ENCODE measurements at places on chromosomes 3 and 15.

- no peak for DNase-seq
Observed at GRCh38 chr3:122232485-122232884, 49.0 kb downstream of the CASR start.

DNA sequence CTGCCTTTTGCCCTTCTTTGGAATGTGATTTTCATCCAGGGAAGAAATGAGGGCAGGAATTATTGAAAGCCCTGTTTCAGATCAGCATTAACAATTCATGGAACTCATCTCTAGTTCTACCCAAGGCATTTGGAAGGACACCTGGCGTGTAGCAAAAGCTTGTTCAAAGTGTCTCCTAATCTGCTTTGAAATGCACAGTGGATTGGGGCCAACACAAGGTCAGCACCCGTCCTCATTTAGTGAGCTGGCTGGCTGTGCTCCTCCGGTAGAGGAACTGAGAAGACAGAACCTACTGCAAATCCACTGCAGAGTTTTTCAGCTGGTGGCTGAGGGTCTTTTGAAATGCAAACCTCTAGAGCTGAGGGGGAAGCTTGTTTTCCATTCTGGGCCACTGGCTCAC lies 141.6 kb upstream of the STT3B start:
- no peak for DNase-seq

GRCh38 chr3:188581792-188582191 lies 427.8 kb downstream of the LPP start:
- DNase-seq = no peak

- no peak for DNase-seq
Observed at GRCh38 chr15:37698679-37699078, 235.8 kb upstream of the TMCO5A start.

- no peak for DNase-seq
Observed at GRCh38 chr3:182215881-182216280, 504.2 kb downstream of the SOX2 start.

DNA sequence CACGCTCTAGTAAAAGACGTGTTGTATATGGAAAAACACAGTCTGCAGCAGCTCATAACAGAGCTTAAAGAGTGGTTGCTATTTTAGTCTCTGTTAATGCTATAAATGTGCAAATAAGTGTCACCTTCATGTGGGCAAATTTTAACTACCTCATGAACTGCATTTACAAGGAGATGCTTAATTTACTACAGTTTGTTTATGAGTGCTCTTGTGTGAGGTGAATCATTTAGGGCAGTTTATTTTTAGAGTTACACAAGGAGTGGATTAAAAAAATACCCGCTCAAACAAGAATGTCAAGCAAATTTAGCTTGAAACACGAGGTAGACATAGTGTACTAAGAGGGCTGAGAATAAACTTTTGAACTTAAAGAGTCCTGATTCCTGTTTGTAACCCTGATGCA lies 579.0 kb downstream of the MFSD1 start:
- DNase-seq = no peak

- DNase-seq = no peak
Observed at GRCh38 chr3:152177757-152178156, 91.0 kb upstream of the MBNL1 start.

GRCh38 chr3:127925384-127925783 lies 10.4 kb downstream of the KBTBD12 start:
- DNase-seq = no peak

GRCh38 chr3:111694471-111694870 lies 99.3 kb upstream of the ZBED2 start:
- no peak for DNase-seq

- no peak for DNase-seq
Observed at GRCh38 chr3:72318504-72319193, 529.6 kb downstream of the SHQ1 start.

DNA sequence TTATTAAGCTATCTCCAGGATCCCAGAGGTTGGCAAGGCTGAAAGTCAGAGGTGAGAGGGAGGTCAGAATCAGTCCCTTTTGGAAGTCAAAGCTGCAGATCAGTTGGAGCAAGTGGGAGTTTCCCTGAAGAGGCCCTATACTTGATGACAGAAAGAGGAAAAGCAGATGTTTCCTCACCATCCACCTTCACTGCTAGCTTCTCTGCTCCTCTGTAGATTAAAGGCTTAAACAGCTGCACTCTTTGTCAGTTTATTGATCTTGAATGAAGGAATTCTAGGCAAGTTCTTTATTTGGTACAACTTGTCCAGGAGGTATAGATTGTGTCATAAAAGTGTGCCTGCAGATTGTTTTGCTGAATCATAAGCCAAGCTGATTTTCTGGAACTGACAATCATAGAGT lies 408.2 kb upstream of the TGFBR2 start:
- DNase-seq = no peak

- DNase-seq = no peak
Observed at GRCh38 chr3:143208976-143209714, 89.6 kb downstream of the CHST2 start.

GRCh38 chr3:127164615-127165014 lies 28.3 kb upstream of the PRR23E start:
- DNase-seq = no peak

DNA sequence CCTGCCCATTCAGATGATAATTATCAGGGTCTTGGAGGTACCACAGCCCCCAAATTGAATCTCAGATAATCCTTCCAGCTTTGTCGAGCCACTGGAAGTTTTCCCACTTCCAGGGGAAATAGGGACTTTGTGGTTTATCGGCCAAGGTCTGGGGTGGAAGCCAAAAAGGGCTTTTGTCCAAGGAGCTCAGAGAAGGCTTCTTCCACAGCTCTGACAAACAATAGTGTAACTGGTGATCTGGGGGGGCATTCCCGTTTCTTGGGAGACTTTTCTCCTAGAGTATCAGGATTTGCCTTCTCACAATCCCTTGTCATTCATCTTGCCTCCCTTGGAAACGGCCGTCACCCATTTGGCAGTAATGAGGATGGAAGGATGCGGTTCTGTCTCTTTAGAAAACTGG lies 18.4 kb downstream of the SRGAP3 start:
- DNase-seq = no peak

DNA sequence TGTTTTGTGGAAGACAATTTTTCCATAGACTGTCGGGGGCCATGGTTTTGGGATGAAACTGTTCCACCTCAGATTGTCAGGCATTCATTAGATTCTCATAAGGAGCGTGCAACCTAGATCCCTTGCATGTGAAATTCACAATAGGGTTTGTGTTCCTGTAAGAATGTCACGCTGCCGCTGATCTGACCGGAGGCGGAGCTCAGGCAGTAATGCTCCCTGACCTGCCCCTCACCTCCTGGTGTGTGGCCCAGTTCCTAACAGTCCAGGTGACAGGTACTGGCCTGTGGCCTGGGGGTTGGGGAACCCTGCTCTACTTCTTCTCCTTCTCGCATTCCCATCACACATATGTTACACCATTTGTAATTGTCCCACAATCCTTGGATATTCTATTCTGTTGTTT lies 11.0 kb downstream of the CHRNA7 start:
- no peak for DNase-seq

GRCh38 chr15:35321926-35322325 lies 224.0 kb downstream of the DPH6 start:
- DNase-seq = no peak

GRCh38 chr15:55618387-55618786 lies 30.2 kb upstream of the PYGO1 start:
- DNase-seq = no peak

GRCh38 chr3:114418724-114419543 lies 125.1 kb downstream of the TIGIT start:
- DNase-seq = peak; percentile 37

DNA sequence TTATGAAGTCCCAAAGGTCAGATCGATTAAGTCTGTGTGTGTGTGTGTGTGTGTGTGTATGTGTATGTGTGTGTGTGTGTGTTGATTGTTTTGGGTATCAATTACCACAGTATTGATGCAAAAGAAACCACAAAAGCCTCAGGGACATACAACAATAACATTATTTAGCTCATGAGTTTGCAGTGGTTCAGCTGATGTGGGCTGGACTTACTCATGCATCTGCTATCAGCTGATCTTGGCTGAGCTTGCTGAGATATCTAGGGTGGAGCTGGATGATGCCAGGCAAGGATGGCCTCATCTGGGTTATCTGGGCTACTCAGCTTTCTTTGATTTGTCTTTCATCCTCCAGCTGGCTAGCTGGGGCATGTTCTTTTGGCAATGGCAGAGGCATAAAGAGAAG lies 82.4 kb upstream of the PRR23C start:
- no peak for DNase-seq

- no peak for DNase-seq
Observed at GRCh38 chr3:129587566-129588210, 18.8 kb downstream of the PLXND1 start.

GRCh38 chr15:63978511-63979261 lies 67.6 kb downstream of the DAPK2 start:
- DNase-seq = no peak

DNA sequence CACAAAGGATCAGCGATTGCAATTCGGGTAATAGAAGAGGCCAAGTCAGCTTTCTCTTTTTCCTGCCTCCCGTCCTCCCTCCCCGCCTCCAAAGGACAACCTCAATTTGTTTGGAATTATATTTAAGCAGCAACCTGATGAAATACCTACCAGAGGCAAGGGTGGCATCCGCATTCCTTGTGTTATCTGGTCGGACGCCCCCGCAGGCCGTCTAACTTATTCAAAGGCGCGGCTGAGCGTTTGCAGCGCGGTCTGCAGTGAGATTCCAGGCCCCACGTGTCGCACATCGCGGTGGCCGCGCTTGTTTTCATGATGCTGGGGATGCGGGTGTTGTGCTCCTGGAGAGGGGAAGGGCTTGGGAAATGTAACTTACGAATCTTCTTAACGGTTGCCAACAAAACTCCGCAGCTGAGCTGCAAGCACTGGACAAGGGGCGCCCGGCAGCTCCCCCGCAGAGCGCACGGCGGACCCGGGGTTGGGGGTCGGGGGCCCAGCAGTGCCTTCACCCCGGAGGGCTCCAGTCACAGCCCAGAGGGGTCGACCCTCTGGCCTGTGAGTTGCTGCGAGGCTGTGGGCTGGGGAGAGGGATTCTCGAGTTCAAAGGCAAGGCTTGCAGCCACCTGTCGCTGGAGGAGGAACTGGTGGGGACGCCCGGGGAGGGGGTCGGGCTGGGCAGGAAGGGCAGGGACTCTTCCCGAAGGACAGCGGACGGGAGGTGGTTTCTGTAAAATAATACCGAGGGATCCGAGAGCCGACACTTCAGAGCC lies 20.5 kb upstream of the RGMA start:
- no peak for DNase-seq

GRCh38 chr3:43910750-43911149 lies 220.0 kb downstream of the ABHD5 start:
- DNase-seq = no peak

GRCh38 chr15:60729850-60730458 lies 251.0 kb upstream of the ICE2 start:
- no peak for DNase-seq

DNA sequence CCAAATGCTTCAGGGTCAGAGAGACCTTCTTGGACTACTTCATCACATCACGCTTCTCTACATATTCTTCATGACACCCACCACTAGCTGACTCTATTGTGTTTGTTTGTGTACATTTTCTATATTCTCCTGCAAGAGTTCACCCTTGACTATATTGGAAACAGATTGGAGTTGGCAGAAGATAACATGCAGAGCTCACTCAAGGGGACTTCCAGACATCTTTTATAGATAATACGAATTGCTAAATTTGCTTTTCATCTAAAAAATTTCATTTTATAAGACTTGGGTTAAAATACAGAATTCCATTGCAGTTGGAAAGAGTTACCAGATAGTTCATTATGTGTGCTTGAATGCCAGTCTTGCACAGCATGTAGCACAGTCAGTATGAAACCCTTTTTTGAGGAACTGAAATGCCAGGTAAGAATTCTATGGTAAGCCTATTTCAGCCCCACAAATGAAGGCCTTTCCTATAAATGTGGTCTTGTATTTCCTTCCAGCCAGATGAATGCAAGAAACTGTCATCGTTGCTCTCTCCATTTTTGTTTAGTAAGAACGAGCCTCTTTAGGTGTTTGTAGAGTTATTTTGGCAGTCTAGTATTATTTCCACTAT lies 177.6 kb downstream of the GHSR start:
- DNase-seq = no peak

- no peak for DNase-seq
Observed at GRCh38 chr15:48671103-48672022, 25.9 kb upstream of the FBN1 start.

GRCh38 chr15:39538936-39539335 lies 41.9 kb upstream of the THBS1 start:
- DNase-seq = no peak

DNA sequence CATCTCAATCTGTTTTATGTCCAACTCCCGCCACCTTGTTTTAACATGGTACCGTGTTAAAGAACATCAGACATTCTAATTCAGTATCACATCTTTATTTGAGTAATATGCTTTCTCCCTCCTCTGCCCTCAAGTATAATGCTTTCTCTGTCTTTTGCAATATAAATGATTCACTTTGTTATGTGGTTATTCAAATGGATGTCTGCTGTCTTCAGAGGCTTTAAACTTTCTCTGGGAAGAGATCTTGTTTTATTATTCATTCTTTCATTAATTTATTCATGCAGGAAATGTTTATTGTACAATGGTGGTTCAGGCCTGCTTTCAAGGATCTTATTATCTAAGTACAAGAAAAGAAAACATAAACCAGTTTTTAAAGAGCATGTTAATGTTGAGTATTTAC lies 57.1 kb downstream of the RAP2B start:
- DNase-seq = no peak

GRCh38 chr3:163821841-163822240 lies 1256.5 kb downstream of the SI start:
- no peak for DNase-seq

Data from KG1 (cell line).